Immature natural killer cell (primary cell): ENCODE measurements at places on chromosomes 3 and 15. TPM values are rescaled to one million over a fixed set of nuclear protein-coding genes. Genes with fewer than 3 reads are reported as not detected.

The NEO1 gene
- 6.0 TPM for polyA plus RNA-seq

The GABRR3 gene
- not detected for polyA plus RNA-seq

DNA sequence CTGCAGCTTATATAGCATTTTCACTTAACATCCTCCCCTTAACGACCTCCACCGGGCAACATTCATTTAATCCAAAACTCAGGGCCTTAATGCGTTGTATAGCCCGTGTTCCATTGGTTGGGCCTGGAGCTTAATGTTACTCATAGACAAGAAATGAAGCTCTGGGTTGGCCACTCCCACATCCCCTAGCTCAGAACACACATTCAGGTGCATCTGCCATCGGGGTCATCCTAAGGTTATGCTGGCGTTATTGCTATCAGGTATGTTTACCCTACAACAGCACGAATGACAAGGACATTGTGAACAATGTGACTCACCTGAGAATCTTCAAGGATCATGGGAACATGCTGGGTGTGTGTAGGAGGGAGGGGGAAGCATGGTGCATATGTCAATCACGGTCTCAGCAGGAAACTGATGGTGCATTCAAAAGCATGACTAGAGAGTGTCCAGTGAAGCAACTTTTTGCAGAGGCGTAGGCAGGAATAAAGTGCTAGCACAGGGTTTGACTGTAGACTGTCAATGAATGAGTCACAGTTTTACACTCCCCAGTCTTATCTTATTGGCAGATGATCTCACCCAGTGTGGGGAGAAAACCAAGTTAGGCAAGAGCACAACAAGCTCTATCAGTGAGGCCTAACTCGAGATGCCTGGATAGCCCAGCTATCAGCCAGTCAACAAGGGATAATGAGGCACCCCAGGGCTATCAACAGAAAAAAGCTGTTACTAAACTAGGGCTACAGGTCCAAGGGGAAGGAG, 402.1 kb upstream of the MCTP2 start:
- no peak for DNase-seq

The UCN2 gene
- not detected for polyA plus RNA-seq

DNA sequence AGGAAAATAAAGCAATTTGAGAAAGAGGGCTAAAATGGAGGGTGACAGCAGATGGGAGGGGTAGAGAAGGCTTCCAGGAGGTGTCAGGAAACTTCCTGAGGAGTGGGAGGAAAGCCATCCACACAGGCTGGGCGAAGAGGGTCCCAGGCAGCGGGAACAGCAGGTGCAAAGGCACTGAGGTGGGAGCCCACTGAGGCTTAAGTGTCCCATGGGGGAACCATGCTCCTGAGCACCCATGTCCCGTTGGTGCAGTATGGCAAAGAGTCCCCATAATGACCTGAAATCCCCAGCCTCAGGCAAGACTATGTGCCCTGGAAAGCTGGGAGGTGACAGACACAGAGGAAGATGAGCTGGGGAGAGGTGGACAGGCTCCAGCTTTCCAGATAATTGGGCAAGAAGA, 30.0 kb downstream of the CFAP100 start:
- no peak for DNase-seq

DNA sequence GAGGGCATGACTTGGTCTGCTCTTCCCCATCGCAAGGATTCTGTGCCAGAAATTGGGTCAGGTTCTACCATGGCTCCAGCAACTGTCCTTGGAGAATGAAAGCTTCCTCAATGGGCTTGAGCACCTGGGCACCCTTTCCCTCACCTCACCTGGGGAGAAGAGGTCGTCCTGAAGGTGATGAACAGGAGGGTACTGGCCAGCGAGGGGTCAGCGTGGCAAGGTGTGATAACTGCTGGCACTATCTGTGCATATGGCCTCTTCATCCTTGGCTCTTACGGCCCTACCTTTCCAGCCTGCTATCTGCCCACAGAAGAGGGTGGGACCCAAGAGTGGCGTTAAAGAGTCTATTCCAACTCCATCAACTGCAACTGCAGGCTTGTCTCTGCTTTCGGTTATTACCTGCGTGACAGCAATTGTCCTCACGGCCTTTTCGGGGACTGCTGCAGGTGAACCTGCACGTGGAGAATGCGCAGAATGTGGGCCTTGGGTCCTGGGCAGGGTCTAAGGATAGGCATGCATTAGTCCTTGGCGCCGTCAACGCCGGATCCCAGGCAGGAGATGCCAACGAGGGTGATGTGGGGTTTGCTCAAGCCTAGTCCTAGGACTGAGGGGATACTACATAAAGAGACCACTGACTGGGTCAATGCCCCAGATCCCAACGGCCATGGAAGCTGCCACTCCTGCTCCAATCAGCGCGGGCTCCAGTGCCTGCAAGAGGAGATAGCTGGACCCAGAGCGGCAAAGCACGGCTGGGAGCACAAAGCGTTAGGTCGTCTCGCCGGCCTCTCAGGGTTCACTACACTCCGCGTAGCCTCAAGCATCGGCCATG, 625 bp upstream of the RBM15B start:
- DNase-seq = no peak

GRCh38 chr15:96807361-96807760, 476.9 kb downstream of the NR2F2 start:
- DNase-seq = no peak

The ZKSCAN7 gene
- 4.5 TPM for polyA plus RNA-seq

The FILIP1L gene
- not detected for polyA plus RNA-seq

GRCh38 chr3:124057420-124057819, 65.5 kb upstream of the ROPN1 start:
- no peak for DNase-seq

GRCh38 chr3:177461765-177462164, 264.5 kb upstream of the TBL1XR1 start:
- no peak for DNase-seq

GRCh38 chr15:50783895-50784294, 18.4 kb upstream of the SPPL2A start:
- DNase-seq = no peak

DNA sequence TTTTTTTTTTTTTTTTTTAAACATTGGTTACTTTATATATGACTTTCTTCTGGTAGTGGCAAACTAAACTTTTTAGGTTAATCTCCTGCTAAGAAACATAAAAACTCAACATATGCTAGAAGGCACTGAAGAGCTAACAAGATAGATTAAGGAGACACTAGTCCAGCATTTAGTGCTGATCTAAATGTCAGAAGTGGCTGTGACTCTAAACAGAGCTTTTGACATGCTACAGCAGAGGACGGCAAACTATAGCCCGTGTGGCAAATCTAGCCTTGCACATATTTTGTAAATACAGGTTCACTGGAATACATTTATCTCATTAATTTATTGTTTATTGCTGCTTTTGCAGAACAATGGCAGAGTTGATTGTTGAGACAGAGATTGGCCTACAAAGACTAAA, 20.6 kb downstream of the NR2E3 start:
- no peak for DNase-seq

DNA sequence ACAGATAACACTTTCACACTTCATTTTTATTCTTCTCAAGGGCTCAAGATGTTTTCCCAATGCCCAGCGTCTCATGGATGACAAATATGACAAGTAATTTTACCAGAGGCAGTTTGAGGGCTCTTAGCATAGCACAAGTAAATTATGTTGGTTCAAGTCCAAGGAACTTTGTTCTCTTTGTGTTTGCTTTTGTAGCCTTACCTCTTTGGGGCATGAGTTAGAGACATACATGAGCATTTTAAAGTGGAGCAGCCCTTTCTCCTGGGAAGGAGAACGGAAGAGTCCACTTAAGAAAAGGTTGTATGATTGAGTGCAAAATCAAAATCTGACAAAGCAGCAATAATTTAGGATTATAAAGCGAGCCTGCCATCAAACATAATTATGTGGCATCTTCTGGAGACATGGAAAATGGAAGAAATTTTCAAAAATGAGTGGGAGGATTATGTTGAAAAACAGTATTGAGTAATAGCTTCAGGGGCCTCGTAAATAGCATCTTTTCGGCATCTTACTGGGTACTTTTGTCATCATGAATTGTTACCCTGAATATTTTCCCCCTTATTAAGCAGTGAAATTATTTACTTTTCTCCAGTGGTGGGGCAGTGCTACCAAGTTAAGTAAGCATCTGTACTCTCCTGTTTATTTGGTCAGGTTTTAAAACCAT, 65.9 kb downstream of the PGPEP1L start:
- no peak for DNase-seq

The CCDC33 gene
- not detected for polyA plus RNA-seq

DNA sequence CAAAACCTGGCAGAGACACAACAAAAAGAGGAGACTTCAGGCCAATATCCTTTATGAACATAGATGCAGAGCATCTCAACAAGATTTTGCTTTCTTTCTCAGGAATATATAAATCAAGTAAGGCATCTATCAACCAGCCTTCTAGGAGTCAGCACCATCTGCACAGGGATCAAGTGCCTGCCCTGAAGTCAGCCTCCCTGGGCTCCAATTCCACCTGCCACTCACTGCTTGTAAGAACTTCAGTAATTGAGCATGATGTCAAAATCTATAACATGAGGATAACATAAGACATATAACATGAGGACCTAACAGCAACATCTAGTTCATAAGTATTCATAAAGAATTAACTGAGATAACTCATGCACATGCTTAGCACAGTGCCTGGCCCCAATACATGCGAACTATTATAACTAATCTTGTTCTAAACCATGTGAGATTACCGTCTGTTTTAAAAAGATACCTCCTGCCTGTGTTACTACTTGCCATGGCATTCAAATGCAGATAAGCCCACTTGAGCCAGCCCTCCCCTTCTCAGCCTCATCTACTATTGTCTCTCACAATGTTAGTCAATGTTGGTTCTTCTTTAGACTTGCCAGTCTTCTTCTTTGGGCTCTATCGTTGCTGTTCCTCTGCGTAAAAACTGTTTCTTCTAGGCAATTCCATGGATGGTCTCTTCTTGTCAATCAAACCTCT, 91.6 kb downstream of the PLD1 start:
- no peak for DNase-seq

GRCh38 chr15:43406189-43406588, 35.3 kb downstream of the TUBGCP4 start:
- DNase-seq = no peak

GRCh38 chr15:68034719-68035293, 19.3 kb upstream of the PIAS1 start:
- no peak for DNase-seq

GRCh38 chr3:43034911-43035310, 55.8 kb downstream of the GASK1A start:
- no peak for DNase-seq

The IMPG2 gene
- 0.04 TPM for polyA plus RNA-seq

- DNase-seq = no peak
Measured at GRCh38 chr3:72490688-72491435, 357.4 kb downstream of the SHQ1 start.

The PPP1R14D gene
- polyA plus RNA-seq = not detected

- DNase-seq = peak; percentile 18
Measured at GRCh38 chr3:68306571-68306970, 625.8 kb downstream of the TAFA4 start.

DNA sequence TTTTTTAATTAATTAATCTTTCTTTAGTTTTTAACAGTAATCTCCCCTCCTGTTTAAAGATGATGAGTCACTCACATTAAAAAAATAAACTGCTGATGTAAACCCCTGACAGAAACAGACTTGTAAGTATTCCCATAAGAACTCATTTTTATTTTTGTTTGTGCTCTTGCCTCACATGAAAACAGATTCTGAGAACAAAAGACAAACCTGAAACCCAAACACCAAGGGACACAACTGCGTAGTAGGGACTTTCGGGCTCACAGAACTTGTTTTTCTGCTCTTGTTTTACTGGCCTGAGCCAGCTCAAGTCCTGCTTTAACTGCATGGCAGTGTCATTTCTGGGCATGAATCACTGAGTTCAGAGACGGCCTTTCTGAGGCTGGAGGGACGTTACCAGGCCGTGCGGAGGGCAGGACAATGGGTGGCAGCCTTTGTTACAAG, 600.8 kb downstream of the FOXP1 start:
- DNase-seq = no peak

GRCh38 chr15:65533057-65533756, 2.9 kb downstream of the HACD3 start:
- no peak for DNase-seq

DNA sequence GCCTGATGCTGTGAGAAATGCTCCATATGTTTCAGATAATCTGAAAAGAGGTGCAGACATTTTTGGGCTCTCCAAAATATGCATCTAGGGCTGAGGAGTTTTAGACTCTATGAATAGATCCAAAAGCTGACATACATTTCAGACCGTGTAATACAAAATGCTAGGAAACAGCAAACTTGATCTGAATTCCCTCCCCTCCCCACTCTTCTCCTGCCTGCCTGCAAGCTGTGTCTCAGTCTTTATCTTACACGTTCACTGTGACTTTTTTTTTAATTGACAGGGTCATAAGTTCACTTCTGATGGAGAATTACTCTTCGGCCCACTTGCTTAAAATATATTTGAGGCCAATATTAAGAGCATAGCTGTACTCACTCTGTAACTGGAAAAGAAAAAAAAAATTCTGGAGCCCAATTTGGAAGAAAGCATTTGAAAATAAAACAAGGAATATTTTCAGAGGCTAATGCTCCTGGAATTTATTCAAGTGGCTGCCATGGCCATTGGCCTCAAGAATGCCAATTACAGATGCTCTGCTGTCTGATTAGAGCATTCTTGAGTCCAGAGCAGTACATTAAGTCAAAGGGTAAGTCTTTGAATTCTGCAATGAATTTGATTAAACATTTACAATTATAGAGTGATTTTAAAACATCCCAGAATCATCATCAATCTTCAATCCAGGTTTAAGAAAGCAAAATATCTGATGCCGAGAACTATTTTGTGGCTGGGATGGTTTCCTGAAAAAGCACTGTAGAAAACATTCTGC, 146.2 kb upstream of the SEMA6D start:
- no peak for DNase-seq

GRCh38 chr15:85771781-85772445, 22.8 kb downstream of the KLHL25 start:
- DNase-seq = no peak

DNA sequence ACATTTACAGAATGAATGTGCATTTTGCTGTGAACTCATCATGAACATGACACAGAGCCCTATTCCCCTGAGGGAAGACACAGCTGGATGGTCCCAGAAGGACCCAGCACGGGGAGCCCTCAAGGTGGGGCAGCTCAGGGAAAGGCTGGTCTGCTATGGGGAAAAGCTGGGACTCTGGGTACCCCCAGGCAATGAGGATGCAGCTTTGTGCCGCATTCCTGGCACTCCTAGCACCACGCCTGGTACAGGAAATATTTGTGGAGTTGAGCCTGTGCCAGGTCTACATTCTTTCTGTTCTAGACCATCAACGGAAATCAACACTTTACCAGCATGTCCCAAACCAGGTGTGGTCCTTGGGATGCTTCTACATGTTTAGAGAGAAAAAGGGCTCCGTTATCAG, 74.0 kb downstream of the SRGAP3 start:
- DNase-seq = no peak

The SLC12A1 gene
- polyA plus RNA-seq = not detected

DNA sequence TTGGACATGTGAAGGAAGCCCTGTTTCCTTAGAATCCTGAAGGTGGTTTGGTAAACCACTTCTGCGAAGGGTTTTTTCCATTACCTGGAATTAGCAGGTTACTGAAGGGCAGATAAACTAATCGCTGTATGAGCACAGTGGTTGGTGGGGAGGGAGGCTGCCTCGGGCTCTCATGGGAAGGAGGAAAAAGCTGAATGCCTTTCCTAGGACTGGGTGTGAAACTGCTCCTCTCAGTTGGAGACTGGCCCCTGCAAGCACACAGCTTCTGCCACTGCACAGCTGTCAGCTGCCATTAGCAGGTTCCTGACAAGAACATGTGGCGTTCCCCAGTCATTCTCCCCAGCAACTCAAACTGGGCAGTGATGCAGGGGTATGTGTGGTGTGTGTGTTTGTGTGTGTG, 376.3 kb downstream of the GAP43 start:
- DNase-seq = no peak
